ENCODE measurements at places on chromosomes 5 and 9. TPM values are rescaled to one million over a fixed set of nuclear protein-coding genes. Genes with fewer than 3 reads are reported as not detected.

Gene DCTN4
- 27.0 TPM for polyA plus RNA-seq

Gene FOXD4L6
- not detected for polyA plus RNA-seq

Gene SLC6A3
- polyA plus RNA-seq, result 0.40 TPM

Gene PHYKPL
- 46.8 TPM for polyA plus RNA-seq

Gene RASGRF2
- polyA plus RNA-seq, result 18.4 TPM

Gene OR1B1
- not detected for polyA plus RNA-seq

Gene ANKRD34B
- polyA plus RNA-seq, result not detected

Gene PAEP
- polyA plus RNA-seq, result 0.57 TPM

Gene PRDM9
- polyA plus RNA-seq, result not detected

Gene TAF11L5
- not detected for polyA plus RNA-seq

Gene CEP78
- polyA plus RNA-seq, result 10.5 TPM

Gene PDCD1LG2
- 5.0 TPM for polyA plus RNA-seq

Gene TMEFF1
- 0.57 TPM for polyA plus RNA-seq

Gene GDNF
- polyA plus RNA-seq, result 3.6 TPM

Gene SPINK13
- polyA plus RNA-seq, result not detected

Gene OR1L4
- not detected for polyA plus RNA-seq

Gene SYK
- 9.2 TPM for polyA plus RNA-seq

Gene CNOT8
- polyA plus RNA-seq, result 35.4 TPM

Gene ST6GALNAC6
- polyA plus RNA-seq, result 145 TPM

Gene SAPCD2
- polyA plus RNA-seq, result 0.10 TPM

All from ovary (tissue), 10 donors.